ENCODE measurements at places on chromosomes 6 and 20.

- no peak for DNase-seq
These were observed 655.0 kb upstream of the HS3ST5 start for GRCh38 chr6:114997813-114998292.

- peak; percentile 68 for DNase-seq
These were observed 12.7 kb downstream of the IGF2R start for GRCh38 chr6:159981403-159982245.

DNA sequence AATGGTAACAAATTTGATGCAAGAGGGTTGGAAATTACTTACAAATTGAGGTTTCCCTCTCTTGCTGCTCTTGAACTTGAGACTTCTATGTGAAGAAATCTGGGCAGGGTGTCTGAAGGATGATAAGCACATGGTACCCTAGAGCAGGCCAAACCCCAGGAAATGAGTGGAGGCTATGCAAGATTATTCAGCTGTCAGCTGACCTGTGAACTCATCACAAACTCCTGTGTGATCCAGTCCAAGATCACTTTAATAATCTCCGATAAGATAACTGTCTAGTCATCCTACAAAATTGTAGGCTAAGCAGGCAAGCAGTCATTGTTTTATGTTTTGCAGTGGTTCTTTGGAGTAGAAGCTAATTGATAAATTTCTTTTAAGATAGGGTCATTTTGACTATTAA is 213.1 kb downstream of the BTBD3 start:
- peak; percentile 30 for DNase-seq

- no peak for DNase-seq
These were observed 33.2 kb upstream of the VGLL2 start for GRCh38 chr6:117232196-117232595.

DNA sequence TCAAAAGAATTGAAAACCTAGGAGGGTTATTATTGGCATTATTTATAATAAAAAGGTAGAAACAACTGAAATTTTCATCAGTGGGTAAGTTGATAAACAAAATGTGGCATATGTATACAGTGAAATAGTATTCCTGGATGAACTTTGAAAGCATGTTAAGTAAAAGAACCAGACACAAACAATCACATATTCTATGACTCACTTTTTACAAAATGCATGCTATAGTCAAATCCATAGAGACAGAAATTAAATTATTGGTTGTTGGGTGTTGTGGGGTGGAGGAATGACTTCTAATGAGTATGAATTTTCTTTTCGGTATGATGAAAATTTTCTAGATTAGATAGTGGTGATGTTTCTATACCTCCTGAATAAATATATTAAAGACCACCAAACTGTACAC is 94.6 kb downstream of the LRRC1 start:
- DNase-seq, result no peak

GRCh38 chr20:63837479-63837878 is 6.4 kb upstream of the ZBTB46 start:
- DNase-seq, result no peak

DNA sequence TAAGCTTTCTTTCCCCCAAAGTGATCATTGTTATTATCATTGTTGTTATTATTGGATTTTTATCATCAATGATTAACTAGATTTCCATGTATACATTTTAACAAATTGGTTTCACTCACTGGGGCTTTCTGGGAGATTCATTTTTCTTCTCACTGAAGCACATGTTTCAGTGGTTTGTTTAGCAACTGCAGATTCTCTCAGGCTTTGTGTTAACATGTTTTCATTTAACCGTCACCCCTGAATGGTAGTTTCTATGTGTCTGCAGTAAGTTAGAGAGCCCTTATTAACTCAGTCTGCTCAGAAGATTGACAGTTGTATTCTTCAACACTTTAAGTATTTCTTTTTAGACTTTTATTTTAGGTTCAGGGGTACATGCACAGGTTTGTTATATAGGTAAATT is 12.4 kb downstream of the ZKSCAN4 start:
- no peak for DNase-seq

- no peak for DNase-seq
These were observed 272.0 kb upstream of the SULF2 start for GRCh38 chr20:48057251-48057650.

GRCh38 chr20:50304923-50305635 is 114.4 kb downstream of the CEBPB start:
- DNase-seq, result peak; percentile 97

DNA sequence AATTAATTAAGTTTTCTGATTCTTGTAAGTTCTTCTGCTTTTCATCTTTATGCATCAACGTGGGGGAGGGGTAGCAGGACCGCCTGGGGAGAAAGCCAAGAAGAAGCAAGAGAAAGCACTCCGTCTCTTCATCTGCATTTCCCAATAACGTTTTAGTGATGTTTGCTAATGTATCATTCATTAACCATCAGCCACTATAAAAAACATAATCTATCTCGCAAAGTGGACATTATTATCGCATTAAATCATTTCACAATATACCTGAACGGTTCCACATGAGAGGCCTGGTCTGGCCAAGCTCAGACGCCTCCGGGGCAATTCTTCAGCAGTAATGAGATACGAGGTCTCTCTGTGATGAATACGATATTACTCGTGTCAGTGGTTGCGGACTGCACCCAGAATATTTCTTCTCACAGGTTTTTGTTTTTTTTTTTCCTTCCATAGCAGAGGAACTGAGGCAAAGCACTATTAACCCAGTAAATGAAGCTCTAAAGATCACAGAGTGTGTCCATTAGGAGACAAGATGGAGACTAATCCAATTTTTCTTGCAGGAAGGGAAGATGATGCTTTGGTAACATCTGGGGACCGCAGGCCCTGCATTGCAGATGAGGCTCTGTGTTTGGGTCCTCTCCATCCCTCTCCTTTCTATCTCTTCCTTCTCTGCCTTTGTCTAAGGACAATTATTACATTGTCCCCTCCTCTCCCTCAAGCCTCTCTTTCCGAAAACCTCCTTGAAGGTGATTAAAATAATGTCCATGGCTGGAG is 156.1 kb downstream of the SLC35B3 start:
- DNase-seq, result no peak
